ENCODE measurements at places on chromosomes 11 and 22.

- DNase-seq, result no peak
Measured at GRCh38 chr22:36740716-36741115, 35.2 kb downstream of the IFT27 start.

DNA sequence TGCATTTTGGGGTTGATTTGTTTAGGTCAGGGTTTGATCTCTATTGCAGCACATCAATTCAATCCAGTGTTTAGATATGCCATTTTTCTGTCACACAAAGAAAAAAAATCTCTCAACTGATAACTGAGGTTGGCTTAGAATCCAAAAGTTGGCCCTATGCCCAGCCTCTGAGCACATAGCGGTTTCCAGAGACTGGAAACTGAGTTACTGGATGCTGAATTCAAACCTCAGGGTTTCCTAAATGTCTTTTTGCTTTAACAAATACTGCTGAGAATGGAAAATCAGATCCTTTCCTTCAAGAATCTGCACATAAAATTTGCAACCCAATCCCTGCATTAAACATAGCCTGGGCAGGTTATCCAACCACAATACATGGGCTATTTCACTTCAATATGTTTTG, 4.0 kb downstream of the P4HA3 start:
- no peak for DNase-seq

DNA sequence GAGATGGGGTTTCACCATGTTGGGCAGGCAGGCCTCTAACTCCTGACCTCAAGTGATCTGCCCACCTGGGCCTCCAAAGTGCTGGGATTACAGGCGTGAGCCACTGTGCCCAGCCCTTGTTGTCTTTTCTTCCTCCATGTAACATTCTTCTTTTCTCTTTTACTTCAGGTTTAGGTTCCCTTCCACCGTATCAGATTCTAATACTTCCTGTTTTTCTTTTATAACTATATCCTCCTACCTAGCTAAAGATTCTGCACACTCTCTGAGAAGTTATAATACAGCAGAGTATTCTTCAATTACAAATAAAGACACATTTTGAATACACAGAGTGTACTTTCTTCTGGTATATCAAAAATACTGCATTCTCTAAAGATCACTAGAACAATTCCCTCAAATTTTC, 33.2 kb upstream of the GAB2 start:
- no peak for DNase-seq

GRCh38 chr11:29293825-29294224, 723.0 kb downstream of the KCNA4 start:
- no peak for DNase-seq

DNA sequence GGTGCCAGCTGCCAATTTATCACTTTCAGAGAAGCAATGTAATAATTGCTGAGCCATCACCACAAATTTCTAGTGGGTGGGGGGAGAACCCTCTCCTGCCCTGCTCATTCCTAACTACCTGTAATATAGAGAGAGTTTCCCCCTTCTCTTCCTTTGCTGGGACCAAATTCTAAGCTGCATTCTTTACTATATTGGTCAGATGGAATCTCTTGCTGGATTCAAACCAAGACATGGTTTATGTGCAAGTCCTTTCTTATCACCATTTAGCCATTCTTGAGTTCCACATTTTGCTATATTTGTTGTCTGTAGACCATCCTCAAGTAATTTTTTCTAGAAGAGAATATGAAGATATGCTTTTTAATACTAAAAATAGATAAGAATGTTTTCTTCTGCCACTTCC, 452.1 kb downstream of the MN1 start:
- no peak for DNase-seq
